ENCODE measurements at places on chromosomes 3 and 15.

DNA sequence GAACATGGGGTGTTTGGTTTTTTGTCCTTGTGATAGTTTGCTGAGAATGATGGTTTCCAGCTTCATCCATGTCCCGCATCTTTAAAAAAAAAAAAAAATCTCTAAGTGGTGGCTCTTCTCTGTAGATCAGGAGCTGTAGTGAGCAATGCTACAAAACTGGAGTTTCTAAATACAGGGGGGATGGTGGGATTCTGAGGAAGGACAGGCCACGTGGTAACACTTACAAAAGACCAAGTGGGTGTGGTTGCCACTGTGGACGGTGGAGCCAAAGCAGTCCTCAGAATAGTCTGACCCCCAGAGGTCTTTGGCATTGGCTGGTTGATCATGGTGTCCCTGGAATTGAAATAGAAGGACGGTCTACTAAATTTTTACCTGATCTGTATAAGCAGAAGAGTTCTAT lies 7.7 kb downstream of the CCRL2 start:
- no peak for DNase-seq

DNA sequence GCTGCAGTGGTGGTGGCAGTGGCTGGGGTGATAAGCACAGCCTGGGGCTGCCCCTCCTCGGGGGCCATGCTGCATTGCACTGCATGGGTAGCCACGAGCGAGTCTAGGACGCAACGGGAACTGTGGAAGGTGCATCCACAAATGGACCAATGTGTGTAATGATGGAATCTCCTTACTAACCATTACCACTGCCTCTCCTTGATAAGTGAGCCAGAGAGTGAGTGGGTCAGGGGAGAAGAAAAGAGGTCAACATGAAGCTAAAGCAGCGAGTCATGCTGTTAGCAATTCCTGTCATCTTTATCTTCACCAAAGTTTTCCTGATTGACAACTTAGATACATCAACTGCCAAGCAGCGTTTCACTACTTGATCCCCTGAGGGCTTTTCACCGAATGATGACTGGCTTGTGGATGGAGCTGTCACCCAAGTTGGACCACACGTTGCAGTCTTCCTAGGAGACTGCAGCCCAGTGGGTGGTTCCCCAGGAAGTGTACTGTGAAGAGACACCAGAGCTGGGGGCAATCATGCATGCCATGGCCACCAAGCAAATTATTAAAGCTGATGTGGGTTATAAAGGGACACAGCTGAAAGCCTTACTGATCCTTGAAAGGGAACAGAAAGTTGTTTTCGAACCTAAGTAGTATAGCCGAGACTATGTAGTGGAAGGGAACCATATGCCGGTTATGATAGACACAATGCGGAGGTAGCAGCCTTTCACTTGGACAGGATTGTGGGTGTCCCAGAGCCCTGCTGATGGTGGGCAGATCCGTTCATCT lies 20.6 kb downstream of the SAMD7 start:
- no peak for DNase-seq

DNA sequence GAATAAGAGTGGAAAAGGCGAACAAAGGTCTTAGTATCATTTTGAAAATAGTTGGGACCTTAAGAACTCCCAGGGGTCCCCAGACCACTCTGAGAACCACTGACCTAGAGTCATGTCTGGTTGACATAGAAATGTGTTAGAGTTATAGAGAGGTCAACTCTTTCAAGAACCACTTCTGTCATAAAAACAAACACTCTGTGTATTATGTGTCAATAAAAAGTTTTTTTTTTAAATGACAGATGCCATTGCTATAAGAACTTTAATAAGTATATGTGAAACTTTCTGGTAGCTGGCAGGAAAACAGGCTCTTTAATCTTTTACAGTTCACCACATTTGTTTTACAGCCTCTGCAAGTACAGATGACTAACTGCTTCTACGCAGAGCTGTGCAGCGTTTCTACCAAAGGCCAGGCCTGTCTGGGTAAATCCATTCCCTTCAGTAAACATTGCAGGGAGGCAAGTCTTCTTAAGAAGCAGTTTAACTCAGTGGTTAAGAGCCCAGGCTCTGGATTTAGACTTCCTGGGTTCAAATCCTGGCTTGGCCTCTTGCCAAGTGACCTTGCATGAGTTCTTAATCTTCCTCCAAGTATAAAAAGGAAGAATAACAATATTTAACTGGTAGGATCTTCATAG lies 56.6 kb downstream of the RFTN1 start:
- no peak for DNase-seq

- DNase-seq: no peak
These were observed 72.0 kb upstream of the RASGRP1 start for GRCh38 chr15:38636597-38636996.

GRCh38 chr15:51861557-51862359 lies 32.3 kb downstream of the TMOD3 start:
- peak; percentile 74 for DNase-seq

- no peak for DNase-seq
These were observed 150.6 kb downstream of the DUT start for GRCh38 chr15:48481802-48482201.

- DNase-seq: no peak
These were observed 96.6 kb upstream of the CBLB start for GRCh38 chr3:105965384-105965783.

- DNase-seq: no peak
These were observed 30.5 kb upstream of the GALNT15 start for GRCh38 chr3:16143861-16144447.

- no peak for DNase-seq
These were observed 57.7 kb upstream of the CTNNB1 start for GRCh38 chr3:41141433-41142167.

DNA sequence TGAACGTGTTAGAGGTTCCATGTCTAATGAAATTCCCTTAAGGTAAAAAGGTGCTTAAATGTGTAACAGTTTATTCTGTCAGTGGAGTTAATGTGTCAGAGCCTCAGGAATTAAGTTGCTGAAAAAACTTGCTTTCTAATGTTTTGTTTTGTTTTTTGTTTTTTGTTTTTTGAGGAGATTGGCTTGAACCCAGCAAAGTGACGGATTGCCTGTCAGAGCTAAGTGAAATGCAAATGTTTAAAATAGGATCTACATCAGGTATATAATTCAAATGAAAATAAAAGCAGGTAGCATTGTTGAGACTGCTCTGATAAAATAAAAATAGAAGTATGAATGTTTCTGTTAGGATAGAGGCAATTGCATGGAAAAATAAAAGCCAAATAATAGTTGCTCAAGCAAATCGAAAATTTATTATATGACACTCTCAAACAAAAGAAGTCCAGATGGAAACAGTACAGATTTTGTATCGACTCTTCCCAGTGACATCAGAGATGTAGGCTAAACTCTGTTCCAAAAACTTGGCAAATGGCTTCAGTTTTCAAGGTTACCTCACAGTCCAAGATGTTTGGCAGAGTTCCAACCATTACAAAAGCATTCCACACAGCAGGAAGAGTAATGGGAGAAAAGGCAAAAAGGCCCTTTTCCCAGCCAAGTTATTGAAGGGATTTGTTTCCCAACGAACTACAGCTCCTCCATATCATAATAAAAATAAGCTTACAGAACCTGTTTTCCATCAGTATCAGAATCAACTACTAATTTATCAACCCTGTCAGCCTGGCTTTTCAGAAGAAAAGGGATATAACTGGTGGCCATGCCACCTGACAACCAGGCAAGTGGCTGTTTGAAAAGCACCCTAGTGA lies 291.0 kb downstream of the TBL1XR1 start:
- no peak for DNase-seq

DNA sequence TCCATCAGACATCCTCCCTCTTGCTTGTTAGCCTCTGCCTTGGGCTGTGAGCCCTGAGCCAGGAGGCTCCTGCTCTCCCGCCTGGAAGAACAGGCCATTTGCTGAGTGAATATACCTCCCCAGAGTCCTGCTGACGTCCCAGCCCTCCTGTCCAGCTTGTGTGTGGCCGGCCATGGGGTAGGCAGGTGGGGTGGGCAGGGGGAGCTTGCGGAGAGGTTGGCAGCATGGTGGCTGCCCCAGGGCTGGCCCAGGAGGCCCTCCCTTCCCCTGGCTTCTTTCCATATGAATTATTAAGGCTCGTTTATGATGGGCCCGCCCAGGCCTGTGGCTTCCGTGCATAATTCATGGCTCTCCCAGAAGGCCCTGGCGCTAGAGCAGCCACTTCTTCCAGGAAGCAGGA lies 18.7 kb downstream of the CACNA2D2 start:
- DNase-seq: no peak

GRCh38 chr3:172101107-172101506 lies 61.7 kb downstream of the FNDC3B start:
- no peak for DNase-seq

DNA sequence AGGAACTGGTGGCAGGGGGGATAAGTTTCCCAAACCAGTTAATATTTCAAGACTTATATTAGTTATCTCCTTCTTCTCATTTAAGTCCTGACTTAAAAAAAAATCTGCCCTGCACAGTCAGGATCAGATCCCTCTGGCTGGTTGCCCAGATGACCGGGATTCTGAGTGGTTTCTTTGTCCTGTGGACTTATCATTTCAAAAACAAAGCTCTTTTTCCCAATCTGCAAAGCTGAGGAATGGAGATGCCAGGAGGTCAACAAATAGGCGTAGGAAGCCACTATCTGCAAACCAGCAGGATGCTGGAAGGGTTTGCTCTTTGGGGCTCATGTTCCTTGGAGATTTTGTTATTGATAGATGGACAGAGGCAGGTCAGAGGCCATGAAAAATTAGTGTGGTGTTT lies 5.8 kb downstream of the C3orf20 start:
- DNase-seq: no peak

DNA sequence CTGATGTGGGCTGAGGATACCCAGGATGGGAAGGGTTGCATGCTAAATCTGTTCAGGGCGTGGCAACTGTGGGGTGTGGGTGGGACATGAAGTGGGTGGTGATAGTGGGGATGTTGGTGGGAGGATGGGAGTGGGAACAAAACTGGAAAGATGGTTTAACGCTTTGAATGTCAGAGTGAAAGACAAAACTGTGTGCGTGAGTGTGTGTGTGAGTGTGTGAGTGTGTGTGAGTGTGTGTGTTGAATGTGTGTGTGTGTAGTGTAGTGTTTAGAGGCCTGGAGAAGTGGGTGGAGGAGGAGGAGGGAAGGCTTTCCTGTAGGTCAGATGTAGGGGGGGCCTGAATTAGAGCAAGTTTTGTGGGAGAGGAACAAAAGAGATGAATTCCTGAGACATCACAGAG lies 44.2 kb upstream of the ONECUT1 start:
- no peak for DNase-seq

- no peak for DNase-seq
These were observed 35.4 kb upstream of the SFMBT1 start for GRCh38 chr3:53081318-53081717.

DNA sequence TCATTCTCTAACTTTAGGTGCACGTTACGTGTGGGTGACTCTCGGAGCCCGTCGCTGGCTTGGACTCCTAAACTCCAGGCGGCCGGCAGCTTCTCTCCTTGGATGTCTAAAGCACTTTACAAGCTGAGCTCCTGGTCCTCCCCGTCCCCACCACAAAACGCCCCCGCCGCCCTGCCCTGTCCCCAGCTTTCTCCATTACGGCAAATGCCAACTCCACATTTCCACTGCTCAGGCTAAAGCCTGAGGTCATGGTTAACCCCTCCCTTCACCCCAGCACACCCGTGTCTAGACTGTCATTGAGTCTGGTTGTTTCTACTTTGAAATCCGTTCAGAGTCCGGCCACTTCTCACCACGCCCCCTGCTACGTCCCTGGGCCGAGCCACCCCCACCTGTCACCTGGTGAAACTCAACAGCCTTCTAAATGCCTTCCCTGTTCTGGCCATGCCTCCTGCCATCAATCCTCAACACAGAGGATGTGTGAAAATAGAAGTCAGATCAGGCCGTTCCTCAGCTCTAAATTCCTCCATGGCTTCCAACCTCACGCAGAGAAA lies 8.1 kb upstream of the PCSK6 start:
- no peak for DNase-seq

DNA sequence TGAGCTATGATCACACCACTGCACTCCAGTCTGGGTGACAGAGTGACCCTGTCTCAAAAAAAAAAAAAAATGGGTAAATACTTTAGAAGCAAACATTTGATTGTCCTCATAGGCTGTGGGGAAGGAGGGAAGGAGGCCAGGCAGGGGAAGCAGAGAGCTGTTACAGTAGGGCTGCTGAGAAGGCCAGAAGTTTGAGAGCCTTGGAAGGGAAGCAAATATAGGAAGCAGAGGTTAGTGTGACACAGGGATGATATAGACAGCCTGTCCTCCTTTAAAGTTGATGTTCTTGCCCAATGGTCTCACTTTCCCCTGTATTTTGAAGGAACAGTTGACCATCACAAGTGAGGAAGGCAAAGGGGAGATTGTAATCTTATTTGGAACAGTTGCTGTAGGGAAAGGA lies 5.3 kb upstream of the ALPK3 start:
- no peak for DNase-seq

DNA sequence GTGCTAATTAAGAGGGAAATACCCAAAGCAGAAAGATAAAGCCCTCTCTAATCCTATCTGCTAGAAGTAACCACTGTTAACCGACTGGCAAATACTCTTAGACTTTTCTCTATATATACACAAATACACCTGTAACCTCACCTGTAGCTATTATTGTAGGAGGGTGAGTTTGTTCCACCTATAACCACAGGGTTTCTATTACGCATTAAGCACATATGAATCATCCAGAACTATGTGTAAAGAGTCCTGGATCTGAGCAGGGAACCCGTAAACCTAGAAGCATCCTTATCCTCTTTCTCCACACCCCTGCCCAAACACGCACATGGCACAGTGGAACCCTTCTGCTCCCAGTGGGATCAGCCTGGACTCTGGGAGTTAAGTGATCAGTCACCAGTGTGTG lies 172.8 kb upstream of the C2CD4B start:
- no peak for DNase-seq

DNA sequence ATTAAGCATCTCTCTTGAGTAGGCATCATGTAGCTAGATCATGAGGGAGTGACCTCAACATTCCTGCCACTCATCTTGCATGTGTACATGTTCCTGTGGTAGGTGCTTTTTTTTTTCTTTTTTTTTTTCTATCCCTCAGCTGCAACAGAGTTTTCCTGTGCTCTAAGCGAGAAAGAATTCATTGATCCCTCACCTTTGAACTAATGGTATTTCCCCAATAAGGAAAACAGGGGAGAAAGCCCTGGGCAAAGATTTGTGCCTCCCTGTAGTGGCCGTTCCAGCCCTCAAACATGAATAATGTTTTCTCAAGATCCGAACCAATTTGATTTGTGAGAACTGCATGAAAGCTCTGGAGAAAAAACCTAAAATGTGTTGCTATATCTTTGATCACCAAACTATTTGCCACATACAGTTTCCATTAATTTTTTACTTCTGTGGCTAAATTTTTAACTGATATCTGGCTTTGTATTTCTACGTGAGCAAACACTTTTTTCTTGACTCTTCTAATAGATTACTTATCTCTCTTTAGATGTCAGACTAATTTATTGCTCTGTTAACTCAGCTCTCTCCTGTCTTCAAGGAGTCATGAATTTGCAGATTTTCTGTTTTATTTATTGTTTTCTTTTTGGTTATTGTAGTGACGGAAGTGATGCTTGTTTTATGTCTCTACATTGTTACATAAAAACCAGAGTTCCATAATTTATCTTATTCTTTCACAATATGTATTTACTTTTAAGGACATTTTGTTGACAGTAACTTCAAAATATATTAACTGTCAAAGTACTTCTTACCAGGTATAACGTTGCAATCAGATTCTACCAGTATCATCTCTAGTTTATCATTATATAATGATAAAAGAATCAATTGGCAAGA lies 1396.5 kb downstream of the OTOL1 start:
- DNase-seq: no peak

Measured in activated naive CD4-positive, alpha-beta T cell treated with anti-CD3 and anti-CD28 coated beads, Interleukin-2, amount 10 ng/mL, durations not matched to agents 7 days and 5 days (primary cell).